ENCODE measurements at places on chromosomes 3 and 15.

GRCh38 chr3:536417-536813 is 339.9 kb downstream of the CHL1 start:
- DNase-seq: no peak

DNA sequence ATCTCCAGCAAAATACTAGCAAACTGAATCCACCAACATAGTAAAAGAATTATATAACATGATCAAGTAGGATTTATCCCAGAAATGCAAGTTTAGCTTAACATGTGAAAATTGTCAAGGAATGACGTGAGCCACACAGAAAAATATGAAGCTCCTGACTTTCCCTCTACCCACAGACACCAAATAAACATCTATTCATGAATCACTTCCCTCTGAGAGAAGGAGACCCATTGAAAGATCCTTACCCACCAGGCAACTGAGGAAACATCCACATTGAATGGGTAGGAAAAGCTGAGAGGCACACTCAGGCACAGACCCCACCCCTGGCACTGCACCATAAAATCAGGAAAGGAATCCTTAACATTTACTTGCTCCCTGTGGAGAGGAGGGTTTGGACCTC is 102.2 kb upstream of the MANF start:
- DNase-seq: no peak

DNA sequence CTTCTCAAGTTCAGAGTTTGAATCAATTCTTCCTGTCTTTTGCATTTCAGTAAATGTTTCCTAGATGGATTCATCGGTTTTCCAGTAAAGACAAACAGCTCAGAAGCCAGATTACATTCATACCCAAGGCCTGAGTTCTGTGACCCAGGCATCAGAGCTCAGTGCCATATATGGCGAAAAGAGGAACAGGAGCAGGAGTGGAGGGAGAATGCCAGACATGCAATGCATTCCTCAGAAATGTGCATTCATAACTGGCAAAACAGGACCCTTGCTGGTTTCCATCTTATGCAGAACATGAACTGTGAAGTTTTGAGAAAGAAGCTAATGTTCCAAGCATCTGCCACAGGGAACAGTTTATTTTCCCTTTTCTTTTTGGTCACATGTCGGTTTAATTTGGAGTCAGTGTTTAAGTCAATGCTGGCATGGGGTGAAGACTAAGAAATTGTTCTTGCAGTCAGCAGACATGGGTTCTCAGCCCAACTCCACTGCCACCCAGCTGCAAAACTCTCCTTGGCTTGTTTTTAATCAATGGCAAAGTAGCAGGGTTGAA is 116.5 kb downstream of the LPP start:
- DNase-seq: no peak

GRCh38 chr3:150972366-150973071 is at the start of gene CLRN1:
Gene CLRN1 (minus strand): TSS chr3:150972727. CDS start chr3:150972708, 19 bp downstream.
- no peak for DNase-seq

GRCh38 chr15:72800833-72801481 is 17.4 kb upstream of the ADPGK start:
- DNase-seq: no peak

GRCh38 chr3:115658032-115658336 is 34.7 kb downstream of the GAP43 start:
- no peak for DNase-seq

GRCh38 chr15:66214246-66214645 is 39.3 kb downstream of the MEGF11 start:
- no peak for DNase-seq

- no peak for DNase-seq
Measured at GRCh38 chr15:68220489-68220888, 9.0 kb downstream of the CLN6 start.

DNA sequence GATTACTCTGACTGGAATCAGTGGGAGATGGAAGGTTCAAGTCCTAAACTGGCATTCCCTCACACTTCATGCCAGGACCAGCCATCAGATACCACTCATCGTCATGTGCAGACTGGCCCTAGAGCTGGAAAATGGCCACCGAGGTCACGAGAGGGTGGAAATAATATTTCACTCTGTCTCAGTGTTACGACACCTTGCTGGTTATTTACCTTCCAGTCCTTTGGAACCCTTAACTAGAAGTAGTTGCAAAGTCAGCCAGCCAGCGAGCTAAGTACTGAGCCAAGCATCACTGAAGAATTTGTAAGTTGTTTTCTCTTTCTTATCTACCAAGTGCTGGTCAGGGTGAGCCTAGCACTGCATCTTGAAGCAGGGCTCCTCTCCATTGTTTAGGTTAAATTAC is 309.9 kb upstream of the RASGRP1 start:
- no peak for DNase-seq

- DNase-seq: no peak
Measured at GRCh38 chr3:8540456-8540855, 38.8 kb downstream of the LMCD1 start.

Data from activated CD4-positive, alpha-beta T cell treated with anti-CD3 and anti-CD28 coated beads for 36 hours (primary cell).